ENCODE measurements at places on chromosomes 4 and X. TPM values are rescaled to one million over a fixed set of nuclear protein-coding genes. Genes with fewer than 3 reads are reported as not detected.

MID1 gene
- total RNA-seq: 10.0 TPM

TMPRSS11A gene
- total RNA-seq: not detected

VEGFD gene
- not detected for total RNA-seq

ARMCX6 gene
- total RNA-seq: not detected

PHEX gene
- 0.69 TPM for total RNA-seq

ZAR1 gene
- not detected for total RNA-seq

KLHL4 gene
- 9.8 TPM for total RNA-seq

USP51 gene
- total RNA-seq: 0.17 TPM

TRAM1L1 gene
- total RNA-seq: 0.75 TPM

CACNA1F gene
- not detected for total RNA-seq

TCP11X2 gene
- not detected for total RNA-seq

FDCSP gene
- not detected for total RNA-seq

SAGE1 gene
- total RNA-seq: not detected

NSG1 gene
- 8.6 TPM for total RNA-seq

CCDC120 gene
- 14.4 TPM for total RNA-seq

CXCL8 gene
- total RNA-seq: 36.2 TPM

GRCh38 chr4:110124711-110125110 lies 73.7 kb downstream of the ELOVL6 start:
- no peak overlapping the region for H3K27ac ChIP-seq
- peaks cover 20% of the 10 kb centered on the region for H3K4me1 ChIP-seq
- H3K36me3 ChIP-seq: no peaks in the 10 kb centered on the region
- no peak for DNase-seq
- no peaks in the 10 kb centered on the region for H3K27me3 ChIP-seq

DNA sequence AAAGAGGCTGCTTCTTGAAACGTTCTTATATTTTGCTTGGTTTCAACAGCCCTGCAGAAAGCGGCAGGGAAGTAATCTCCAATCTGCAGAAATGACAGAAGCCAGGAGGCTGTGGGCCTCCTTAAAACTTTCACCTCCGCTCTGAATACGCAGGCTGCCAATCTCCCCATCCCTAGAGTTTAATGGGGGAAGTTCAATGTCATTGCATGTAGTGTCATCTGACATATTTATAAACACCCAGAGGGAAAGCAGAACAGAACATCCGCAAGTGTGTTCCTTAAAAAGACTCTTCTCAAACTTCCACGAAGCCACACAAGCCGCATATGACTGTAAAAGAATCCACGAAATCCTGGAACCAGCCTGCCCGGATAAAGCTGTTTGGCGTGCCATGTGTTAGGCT lies 148.8 kb upstream of the TBL1X start:
- no peak for DNase-seq
- no peak overlapping the region for H3K27ac ChIP-seq
- no peaks in the 10 kb centered on the region for H3K36me3 ChIP-seq
- H3K27me3 ChIP-seq: no peaks in the 10 kb centered on the region
- no peak overlapping the region for H3K4me3 ChIP-seq
- no peaks in the 10 kb centered on the region for H3K4me1 ChIP-seq

- H3K4me3 ChIP-seq: no peak overlapping the region
- DNase-seq: peak; percentile 64
- H3K27me3 ChIP-seq: no peaks in the 10 kb centered on the region
- peaks cover 18% of the 10 kb centered on the region for H3K4me1 ChIP-seq
- no peaks in the 10 kb centered on the region for H3K36me3 ChIP-seq
Observed at GRCh38 chr4:153181293-153181692, 22.9 kb upstream of the TRIM2 start.

GRCh38 chrX:9329056-9329455 lies 135.8 kb upstream of the TBL1X start:
- no peaks in the 10 kb centered on the region for H3K36me3 ChIP-seq
- H3K27me3 ChIP-seq: peaks cover 35% of the 10 kb centered on the region
- H3K27ac ChIP-seq: no peak overlapping the region
- no peak overlapping the region for H3K4me3 ChIP-seq

DNA sequence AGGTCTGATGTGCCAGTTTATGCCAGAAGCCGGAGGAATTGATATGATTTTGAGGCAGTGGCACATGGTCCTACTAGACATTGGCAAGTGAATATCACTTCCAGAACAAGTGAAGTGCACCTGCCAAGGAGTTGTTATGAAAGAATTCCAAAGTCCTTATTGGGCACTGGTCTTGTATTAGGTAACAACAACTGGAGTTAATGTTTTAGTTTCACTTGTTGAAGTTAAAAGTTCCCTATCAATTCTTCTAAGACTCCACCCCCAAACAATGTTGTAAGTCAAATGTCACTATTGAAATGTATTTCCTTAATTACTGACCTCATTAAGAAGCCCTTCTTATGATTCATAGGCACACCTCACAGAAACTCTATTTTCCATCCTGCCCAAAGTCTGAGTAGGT lies 3.1 kb downstream of the TET2 start:
- peaks cover 27% of the 10 kb centered on the region for H3K4me1 ChIP-seq
- peaks cover 13% of the 10 kb centered on the region for H3K36me3 ChIP-seq
- no peaks in the 10 kb centered on the region for H3K27me3 ChIP-seq

GRCh38 chr4:168154546-168155277 lies 62.4 kb downstream of the ANXA10 start:
- no peaks in the 10 kb centered on the region for H3K4me1 ChIP-seq
- no peak for DNase-seq
- no peaks in the 10 kb centered on the region for H3K27me3 ChIP-seq
- no peak overlapping the region for H3K4me3 ChIP-seq
- H3K36me3 ChIP-seq: no peaks in the 10 kb centered on the region

DNA sequence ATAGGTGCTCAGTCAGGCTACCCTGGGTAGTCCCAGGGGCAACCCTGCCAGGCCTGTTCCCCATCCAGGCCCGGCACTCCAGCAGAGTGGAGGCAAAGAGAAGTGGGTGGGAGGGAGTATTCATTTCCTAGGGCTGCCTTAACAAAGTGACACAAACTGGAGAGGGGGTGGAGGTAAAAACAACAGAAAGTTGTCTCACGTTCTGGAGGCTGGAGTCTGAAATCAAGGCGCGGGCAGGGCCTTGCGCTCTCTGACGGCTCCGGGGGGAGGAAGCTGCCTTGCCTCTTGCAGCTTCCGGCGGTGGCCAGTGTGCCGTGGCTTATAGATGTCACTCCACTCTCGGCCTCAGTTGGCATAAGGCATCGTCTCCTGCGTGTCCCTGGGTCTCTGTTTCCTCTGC lies 90.8 kb downstream of the DCTD start:
- no peak overlapping the region for H3K27ac ChIP-seq
- no peaks in the 10 kb centered on the region for H3K4me1 ChIP-seq
- DNase-seq: no peak
- no peaks in the 10 kb centered on the region for H3K36me3 ChIP-seq
- peaks cover 18% of the 10 kb centered on the region for H3K27me3 ChIP-seq

GRCh38 chr4:27490766-27491165 lies 630.1 kb downstream of the STIM2 start:
- no peak for DNase-seq
- H3K4me3 ChIP-seq: no peak overlapping the region
- H3K27ac ChIP-seq: no peak overlapping the region
- H3K4me1 ChIP-seq: no peaks in the 10 kb centered on the region

- no peak overlapping the region for H3K4me3 ChIP-seq
- H3K4me1 ChIP-seq: no peaks in the 10 kb centered on the region
- peaks cover 70% of the 10 kb centered on the region for H3K27me3 ChIP-seq
- H3K27ac ChIP-seq: no peak overlapping the region
Observed at GRCh38 chrX:11733614-11734013, 24.4 kb upstream of the MSL3 start.

DNA sequence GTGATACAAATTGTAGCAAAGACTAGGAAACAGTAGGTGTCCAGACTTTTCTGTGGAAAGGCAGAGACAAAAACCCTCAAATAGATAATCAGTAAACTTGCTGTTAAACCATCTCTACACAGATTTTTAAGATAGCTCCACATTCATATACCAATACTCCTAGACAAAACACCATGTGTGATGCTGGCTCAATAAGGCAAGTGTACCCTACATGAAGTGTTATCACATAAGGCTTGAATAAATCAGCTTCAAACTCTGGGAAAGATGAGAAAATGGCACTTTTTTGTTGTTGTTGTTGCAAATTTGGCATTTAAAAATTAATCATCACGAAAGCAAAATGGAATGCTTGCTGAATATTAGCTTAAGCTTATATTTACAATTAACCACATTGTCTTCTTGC lies 45.1 kb downstream of the DRD5 start:
- H3K27me3 ChIP-seq: no peaks in the 10 kb centered on the region
- H3K4me1 ChIP-seq: no peaks in the 10 kb centered on the region
- H3K27ac ChIP-seq: no peak overlapping the region

DNA sequence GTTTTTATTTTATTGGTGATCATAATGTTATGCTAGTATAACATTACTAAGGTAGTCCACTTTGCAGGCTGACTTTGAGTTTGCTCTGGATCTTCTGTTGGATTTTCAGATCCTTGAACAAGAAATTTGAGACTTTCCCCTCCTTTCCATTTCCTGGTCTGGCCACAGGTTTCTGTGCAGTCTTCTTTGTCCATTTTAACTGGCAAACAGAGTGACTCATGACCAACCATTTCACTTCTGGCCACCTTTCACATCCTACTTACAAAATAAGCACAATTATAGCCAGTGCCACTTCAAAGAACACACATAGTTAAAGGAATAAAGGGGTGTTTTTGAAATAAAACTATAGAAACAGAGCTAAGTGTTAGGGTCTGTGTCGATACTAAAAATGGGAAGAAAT lies 8.4 kb downstream of the ANK2 start:
- DNase-seq: peak; percentile 51
- no peaks in the 10 kb centered on the region for H3K36me3 ChIP-seq
- peaks cover 7% of the 10 kb centered on the region for H3K4me1 ChIP-seq
- H3K4me3 ChIP-seq: no peak overlapping the region

GRCh38 chr4:80017125-80017854 lies 55.7 kb downstream of the ANTXR2 start:
- DNase-seq: peak; percentile 46
- peaks cover 9% of the 10 kb centered on the region for H3K4me1 ChIP-seq
- no peak overlapping the region for H3K4me3 ChIP-seq
- no peaks in the 10 kb centered on the region for H3K27me3 ChIP-seq

DNA sequence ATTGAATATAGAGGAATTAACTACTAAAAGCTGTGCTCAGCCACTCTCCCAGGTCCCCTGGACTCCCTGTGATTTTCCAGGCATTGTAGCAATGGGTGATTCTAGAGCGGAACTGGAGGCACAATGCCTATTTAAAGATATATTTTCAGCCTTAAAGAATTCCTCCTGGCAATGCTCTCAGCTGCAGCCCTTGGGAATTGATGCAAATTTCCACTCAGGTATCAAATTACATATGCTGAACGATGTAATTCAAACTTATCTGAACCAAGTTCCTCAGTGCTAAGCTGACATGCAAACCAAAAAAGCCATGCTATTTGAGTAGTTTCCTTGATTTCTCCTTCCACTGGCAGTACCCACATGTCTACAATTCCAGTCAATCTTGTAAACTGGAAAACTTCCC lies 86.3 kb upstream of the GABRA3 start:
- no peak overlapping the region for H3K4me3 ChIP-seq
- H3K27me3 ChIP-seq: no peaks in the 10 kb centered on the region
- H3K4me1 ChIP-seq: peaks cover 6% of the 10 kb centered on the region

DNA sequence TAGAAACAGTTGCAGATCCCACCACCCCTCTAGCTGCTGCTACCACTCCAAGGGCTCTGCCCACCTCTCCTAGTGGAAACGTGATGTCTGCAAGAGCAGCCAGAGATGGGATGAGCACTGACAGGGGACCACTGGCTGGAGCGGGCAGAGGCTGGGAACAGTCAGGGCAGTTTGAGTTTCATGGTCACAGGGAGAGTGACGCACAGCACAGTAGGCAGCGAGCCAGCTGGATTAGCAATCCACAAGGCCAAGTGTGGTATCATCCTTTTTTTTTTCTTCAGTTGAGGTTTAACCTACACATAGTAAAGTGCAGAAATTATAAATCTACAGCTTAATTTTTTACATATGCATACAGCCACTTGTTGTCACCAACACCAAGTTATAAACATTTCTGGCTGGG lies 6.4 kb upstream of the SCML2 start:
- H3K4me3 ChIP-seq: no peak overlapping the region
- H3K36me3 ChIP-seq: no peaks in the 10 kb centered on the region
- DNase-seq: peak; percentile 45

- no peaks in the 10 kb centered on the region for H3K36me3 ChIP-seq
- H3K4me1 ChIP-seq: no peaks in the 10 kb centered on the region
- peaks cover 49% of the 10 kb centered on the region for H3K27me3 ChIP-seq
- H3K4me3 ChIP-seq: no peak overlapping the region
- H3K27ac ChIP-seq: no peak overlapping the region
Observed at GRCh38 chrX:39773923-39774773, 323.6 kb downstream of the BCOR start.

DNA sequence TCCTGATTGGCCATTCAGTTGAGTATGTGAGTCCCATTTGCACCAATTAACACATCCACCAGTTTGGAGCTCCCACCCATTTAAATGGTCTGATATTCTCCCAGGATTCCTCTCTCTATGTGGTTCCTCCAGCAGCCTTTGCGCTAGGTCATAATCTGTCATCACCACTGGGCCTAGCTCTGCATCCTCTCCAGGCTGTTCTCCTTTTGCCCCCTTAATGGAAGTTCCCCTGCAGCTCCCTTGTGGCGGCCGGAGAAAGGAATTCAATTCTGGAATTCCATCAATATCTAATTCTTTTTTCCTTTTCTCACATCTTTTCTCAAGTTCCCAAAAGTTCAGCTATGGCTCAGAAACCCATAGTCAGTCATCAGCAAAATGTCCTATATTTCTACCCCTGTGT lies 2184.4 kb upstream of the AGA start:
- H3K27ac ChIP-seq: no peak overlapping the region
- no peaks in the 10 kb centered on the region for H3K27me3 ChIP-seq
- H3K36me3 ChIP-seq: no peaks in the 10 kb centered on the region

- H3K27me3 ChIP-seq: no peaks in the 10 kb centered on the region
- no peaks in the 10 kb centered on the region for H3K36me3 ChIP-seq
- H3K4me1 ChIP-seq: peaks cover 7% of the 10 kb centered on the region
- no peak for DNase-seq
Observed at GRCh38 chrX:9997524-9997923, 30.4 kb downstream of the CLDN34 start.

DNA sequence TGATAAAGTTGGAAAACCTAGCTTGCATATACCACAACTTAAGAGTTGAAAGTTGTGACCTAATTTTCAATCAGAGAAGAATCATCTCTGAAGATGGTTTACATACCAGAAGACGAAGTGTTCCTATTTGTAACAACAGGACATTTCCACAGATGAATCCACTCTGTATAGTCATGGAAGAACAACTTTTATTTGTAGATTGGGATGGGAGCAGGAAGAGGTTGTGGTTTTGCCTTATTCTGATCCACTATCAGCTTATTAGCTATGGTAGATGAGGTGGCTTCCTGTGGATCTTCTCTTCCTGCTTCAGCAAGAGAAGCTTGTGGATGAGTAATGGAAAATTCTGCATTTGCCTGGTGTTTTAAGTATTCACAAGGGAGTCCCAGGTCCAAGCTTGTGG lies 18.6 kb upstream of the SUPT20HL1 start:
- no peak for DNase-seq
- no peak overlapping the region for H3K4me3 ChIP-seq
- no peak overlapping the region for H3K27ac ChIP-seq
- H3K36me3 ChIP-seq: no peaks in the 10 kb centered on the region
